Frontal cortex (tissue), 4 donors: ENCODE measurements at places on chromosomes 7 and 10. TPM values are rescaled to one million over a fixed set of nuclear protein-coding genes. Genes with fewer than 3 reads are reported as not detected.

Gene CARD11
- 0.41 TPM for total RNA-seq

GRCh38 chr7:95316588-95316987, 7.7 kb downstream of the PON1 start:
- DNase-seq: no peak

- DNase-seq: no peak
These were observed 18.1 kb downstream of the CCDC126 start for GRCh38 chr7:23615331-23615730.

Gene ST8SIA6
- 4.9 TPM for total RNA-seq

DNA sequence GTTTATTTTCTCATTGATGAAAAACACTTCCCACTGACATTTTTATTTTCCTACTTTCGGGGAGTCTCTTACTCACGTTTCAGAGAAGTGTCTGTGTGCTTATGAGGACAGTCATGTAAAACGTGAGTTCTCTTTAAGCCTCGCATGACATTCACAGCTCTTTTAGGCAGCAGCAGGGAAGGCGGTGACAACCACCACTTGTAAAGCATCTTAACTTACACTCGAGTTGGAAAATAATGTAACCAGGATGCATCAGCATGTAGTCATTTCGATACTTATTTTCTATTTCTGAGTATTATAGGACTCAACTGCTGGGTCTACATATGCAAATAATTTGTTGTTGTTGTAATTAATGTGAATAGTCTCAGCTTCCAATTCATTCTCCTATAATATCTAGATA, 153.6 kb downstream of the SEMA3D start:
- no peak for DNase-seq

DNA sequence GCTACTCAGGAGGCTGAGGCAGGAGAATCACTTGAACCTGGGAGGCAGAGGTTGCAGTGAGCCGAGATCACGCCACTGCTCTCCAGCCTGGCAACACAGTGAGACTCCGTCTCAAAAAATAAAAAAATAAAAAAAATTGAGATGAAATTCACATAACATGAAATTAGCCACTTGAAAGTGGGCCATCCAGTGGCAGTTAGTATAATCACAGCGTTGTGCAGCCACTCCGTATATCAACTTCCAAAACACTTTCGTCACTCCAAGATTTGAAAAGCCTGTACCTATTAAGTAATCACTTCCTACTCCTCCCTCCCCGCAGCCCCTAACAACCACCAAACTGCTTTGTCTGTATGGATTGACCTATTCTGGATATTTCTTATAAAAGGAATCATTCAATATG, 20.7 kb upstream of the CACUL1 start:
- no peak for DNase-seq

DNA sequence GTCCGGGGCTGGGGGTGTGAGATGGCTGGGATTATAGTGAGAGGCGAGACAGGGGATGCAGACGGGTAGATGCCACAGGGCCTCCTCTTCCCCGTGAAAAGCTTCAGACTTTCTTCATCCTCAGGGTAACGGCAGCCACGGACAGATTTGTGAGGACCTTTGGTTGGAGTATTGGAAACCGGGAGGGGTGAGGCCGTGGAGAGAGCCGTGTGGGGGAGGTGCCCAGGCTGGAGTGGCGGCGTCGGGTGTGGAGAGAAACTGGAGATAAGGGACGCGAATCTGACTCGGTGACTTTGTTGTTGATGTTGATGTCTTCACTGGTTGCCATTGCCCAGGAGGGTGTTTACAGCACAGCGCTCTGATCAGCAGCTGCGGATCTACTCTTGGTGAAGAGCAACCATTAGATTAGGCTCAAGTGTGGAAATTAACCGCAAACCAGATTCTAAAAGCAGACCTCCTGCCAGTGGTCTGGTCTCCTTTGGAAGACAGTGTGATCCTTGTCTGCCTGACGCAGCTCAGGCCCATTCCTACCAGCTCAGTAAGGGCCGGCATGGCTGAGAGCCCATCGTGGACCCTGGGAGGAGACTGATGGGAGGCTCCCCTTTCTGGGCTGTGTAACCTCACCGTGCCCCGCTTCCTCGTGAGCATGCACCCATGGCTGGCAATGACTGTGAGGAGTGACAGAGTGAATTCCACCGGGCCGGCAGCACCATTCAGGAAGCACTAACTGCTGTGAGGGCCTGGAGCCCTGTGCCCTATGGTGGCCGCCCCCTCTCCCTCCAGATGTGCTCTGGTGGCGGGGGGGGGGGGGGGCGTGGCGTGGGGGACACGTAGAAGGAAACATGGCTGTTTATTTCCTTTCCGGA, 90.3 kb downstream of the INPP5A start:
- peak; percentile 66 for DNase-seq

DNA sequence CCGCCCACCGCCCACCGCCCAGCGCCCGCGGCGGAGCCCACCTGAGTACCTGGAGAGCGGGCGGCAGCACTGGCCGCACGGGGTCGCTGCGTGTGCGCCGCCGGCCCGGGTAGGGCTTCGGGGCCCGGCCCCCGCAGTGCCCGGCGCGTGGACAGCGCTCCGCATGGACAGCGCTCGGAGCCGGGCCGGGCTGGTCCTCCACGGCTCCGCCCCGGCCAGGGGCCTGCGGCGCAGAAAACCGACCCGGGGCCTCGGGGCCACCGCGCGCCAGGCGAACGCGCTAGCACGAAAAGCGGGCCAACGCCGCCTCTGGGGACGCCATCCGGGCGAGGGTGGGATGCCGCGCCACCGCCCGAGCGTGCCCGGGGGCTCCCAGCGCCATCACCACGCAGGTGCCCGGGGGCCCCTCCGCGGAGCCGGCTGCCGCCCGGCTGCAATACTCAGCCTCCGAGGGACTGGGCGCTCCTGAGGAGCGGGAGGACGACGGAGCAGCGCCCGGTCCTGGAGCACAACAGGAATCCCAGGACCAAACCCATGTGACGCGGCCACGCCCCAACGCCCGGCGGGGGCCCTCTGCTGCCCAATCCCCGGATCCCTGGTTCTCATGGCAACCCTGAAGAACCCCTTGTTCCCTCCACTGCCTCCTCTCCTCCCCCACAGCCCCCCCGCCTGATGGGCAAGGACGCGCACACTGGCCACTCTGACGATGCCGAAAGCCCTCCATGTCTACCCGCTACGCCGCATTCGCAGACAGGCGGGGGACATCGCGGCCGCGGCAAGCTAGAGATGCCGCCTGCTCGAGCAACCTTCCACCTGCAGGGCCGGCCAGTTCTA, at the start of gene GRB10:
Gene GRB10 (minus strand): TSS at position 522 of the 834 bp plus-strand sequence. CDS start 50,574 bp downstream, outside the sequence.
- DNase-seq: peak; percentile 73

- no peak for DNase-seq
These were observed 66.3 kb upstream of the FRMD4A start for GRCh38 chr10:14397066-14397465.

Gene TMEM273
- 2.4 TPM for total RNA-seq
